ENCODE measurements at places on chromosomes 3 and 15.

DNA sequence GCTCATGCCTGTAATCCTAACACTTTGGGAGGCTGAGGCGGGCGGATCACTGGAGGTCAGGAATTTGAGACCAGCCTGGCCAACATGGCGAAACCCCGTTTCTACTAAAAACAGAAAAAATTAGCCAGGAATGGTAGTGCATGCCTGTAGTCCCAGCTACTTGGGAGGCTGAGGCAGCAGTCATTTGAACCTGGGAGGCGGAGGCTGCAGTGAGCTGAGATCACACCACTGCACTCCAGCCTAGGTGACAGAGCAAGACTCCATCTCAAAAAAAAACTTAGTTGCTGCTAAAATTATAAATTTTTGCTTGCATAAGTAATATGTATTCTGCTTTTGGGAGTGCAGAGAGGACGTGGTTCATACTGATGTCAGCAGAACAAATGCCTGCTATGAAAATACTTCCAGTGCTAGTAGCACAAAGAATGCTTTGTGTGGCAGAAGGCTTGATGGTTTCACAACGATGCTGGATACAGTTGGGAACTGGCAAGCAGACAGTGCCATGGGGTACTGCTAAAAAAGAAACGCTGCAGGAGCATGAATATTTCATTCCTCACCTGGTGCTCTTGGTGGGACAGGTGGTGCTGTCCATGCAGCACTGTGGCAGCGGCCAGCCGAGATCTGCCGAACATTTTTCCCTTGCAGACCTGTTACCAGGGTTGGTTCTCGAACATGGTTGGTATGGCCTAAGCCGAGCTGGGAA lies 31.1 kb downstream of the FBXL22 start:
- DNase-seq: no peak

- no peak for DNase-seq
Measured at GRCh38 chr15:41517895-41518449, 4.3 kb upstream of the LTK start.

GRCh38 chr3:177594096-177594495 lies 396.8 kb upstream of the TBL1XR1 start:
- DNase-seq: no peak

DNA sequence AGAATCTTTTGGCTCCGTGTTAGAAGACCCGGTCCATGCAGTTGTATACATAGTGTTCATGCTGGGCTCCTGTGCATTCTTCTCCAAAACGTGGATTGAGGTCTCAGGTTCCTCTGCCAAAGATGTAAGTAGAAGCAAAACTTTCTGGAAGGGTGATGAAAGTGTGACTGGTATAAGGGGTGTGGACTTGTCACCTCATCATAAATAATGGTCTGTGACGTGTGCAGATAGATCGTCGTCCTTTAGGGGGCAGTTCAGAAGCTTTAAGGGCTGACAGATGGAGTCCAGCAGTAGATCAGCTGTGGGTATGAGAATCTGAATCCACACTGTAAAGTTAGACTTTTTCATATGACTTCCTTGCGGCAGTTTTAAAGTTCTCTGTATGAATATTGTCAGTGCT lies 15.3 kb downstream of the SEC61A1 start:
- no peak for DNase-seq

- no peak for DNase-seq
Measured at GRCh38 chr3:172651936-172652625, 58.8 kb downstream of the NCEH1 start.

Data from stimulated activated CD8-positive, alpha-beta memory T cell treated with anti-CD3 and anti-CD28 coated beads, Interleukin-4, amount 100 ng/mL, for 1 hour (primary cell).